ENCODE measurements at places on chromosomes 3 and 15.
A peak's percentile ranks its signal among the peaks of the same experiment; 100 is the strongest.

DNA sequence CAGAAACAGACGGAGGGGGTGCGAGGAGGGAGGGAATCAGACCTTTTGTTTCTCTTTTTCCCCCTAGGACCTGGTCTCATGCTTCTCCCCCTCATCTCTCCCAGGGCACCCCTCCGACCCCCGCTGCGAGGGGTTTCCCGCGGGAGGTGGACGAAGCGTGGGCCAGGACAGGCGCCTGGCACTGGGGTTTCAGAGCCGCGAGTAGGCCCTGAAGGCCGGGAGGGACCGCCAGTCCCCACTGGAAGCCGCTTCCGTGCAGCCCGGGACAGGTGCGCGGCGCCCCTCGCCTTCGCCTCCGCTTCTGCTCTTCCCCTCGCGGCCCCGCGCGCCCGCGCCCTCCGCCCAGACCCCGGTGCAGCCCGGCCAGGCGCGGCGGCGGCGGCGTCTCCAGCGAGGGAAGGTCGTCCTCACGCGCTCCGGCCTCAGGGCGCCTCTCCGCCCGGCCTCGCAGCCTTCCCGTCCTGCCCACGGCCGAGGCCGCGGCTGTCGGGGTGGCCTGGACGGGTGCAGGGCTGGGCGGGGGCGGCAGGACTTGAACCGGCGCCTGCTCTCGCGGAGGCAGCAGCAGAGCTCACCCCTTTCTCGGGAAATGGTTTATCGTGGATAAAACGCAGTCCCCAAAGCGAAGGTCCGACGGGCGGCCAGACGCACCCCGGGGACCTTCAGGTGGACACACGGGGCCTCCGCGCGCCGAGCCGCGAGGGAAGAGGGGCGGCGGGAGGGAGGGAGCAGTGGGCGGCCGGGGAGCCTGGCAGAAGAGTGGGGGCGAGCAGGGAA lies 31.5 kb upstream of the ADAMTS17 start:
- DNase-seq: no peak

GRCh38 chr3:27675287-27675686 lies 46.8 kb downstream of the EOMES start:
- DNase-seq: no peak

GRCh38 chr3:112333381-112334317 lies 693 bp downstream of the CD200 start:
- DNase-seq: no peak

DNA sequence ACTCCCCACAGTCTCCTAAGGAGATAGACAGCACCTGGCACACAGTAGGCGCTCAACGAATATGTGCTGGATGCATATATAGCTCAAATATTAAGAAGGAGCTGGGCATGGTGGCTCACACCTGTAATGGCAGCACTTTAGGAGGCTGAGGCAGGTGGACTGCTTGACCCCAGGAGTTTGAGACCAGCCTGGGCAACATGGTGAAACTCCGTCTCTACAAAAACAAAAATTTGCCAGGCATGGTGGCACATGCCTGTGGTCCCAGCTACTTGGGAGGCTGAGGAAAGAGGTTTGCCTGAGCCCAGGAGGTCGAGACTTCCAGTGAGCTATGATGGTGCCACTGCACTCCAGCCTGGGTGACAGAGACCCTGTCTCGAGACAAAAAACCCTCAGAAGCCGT lies 37.4 kb downstream of the UMPS start:
- no peak for DNase-seq

GRCh38 chr3:159787178-159787574 lies 201.5 kb upstream of the IL12A start:
- DNase-seq: no peak

- DNase-seq: no peak
These were observed 33.6 kb upstream of the PLSCR2 start for GRCh38 chr3:146502887-146503460.

GRCh38 chr15:52095597-52096262 lies 16.8 kb downstream of the BCL2L10 start:
- no peak for DNase-seq

- no peak for DNase-seq
These were observed 99.4 kb downstream of the XRN1 start for GRCh38 chr3:142348460-142348859.

GRCh38 chr3:2684046-2684445 lies 426.1 kb downstream of the IL5RA start:
- no peak for DNase-seq

DNA sequence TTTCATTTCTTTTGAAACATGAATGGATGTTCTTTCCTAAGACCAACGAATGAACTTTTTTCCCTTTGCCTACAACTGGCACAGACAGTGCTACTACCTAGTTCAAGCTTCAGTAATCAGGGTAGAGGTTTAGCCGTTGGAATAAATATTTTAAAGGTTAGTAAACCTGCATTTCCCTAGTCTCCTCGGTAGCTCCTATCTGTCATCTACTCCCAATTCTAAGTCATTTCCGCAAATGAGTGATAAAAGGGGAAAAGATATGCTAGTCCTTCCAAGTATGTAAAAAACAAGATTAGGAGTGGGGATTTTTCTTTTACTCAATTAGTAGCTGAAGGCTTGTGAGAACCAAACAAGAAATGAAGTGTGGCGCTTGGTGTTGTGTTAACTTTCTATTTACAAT lies 15.2 kb downstream of the SLTM start:
- no peak for DNase-seq

DNA sequence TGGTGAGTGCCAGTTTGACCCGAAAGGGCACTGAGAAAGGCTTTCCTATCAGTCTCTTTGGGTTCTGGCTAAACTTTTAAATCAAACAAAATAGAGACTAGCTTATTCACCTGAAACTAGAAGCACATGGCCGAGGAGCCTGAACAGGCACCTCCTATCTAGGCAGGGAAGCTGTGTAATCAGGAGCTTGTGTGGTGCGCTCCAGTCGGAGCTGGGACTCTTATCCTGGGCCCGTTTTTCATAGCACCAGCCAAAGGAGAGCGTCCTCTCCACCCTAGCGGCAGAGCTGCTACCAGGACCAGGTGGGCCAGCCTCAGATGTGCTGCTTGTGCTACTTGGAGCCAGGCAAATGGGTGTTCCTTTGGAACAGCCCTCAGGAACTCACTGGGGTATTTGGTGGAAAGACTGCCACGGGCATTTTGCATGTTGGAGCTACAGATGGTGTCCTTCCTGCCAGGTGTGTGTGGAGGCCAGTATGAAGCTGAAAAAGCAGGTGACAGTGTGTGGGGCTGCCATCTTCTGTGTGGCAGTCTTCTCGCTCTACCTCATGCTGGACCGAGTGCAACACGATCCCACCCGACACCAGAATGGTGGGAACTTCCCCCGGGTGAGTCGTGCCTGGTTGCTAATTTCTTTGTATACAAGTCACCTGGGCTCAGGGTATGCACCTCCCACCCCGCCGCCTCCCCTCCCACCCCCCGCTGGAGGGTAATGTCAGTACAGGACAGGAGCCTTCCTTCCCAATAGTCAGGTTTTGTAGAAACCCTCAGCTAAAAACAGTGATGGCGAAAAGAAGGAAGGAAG lies 833 bp downstream of the MAN2A2 start:
- no peak for DNase-seq

- peak; percentile 68 for DNase-seq
These were observed 976 bp upstream of the ABTB1 start for GRCh38 chr3:127671523-127672428.

GRCh38 chr15:89375093-89376005 lies 40.7 kb upstream of the POLG start:
- DNase-seq: no peak

DNA sequence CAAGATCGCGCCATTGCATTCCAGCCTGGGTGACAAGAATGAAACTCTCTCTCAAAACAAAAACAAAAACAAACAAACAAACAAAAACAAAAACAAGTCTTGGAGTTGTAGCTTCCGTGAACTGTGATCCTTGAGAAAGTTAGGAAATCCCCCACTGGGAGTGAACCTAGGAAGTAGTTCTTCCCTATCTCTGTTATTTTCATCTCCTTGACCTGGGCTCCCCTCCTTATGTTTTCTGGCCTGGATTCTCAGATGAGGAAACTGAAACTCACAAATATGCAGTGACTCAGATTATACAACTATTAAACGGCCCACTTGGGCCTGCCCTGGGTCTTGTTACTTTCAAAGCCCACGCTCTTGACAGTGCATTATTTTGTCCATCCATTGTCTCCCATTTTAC lies 29.7 kb downstream of the SAXO2 start:
- DNase-seq: no peak

GRCh38 chr3:53109891-53110771 lies 20.1 kb downstream of the RFT1 start:
- DNase-seq: peak; percentile 49

GRCh38 chr15:51796847-51797401 lies 32.5 kb upstream of the TMOD3 start:
- no peak for DNase-seq

DNA sequence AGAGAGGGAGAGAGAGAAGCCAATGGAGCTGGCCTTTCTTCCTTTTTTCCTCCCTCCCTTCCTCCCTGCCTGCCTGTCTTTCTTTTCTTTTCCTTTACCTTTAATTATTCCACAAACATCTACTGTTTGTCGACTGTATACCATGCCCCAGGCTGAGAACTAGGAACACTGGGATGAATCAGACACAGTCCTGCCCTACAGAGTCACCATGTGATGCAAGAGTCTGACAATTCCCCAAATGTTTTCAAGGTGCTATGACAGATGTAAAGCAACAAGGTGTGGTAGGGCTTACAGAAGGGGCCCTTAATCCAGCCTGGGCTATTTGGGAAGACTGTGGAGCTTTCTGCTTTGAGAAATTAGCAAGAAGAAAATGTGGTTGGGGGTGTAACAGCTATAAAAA lies 4.0 kb upstream of the SPSB4 start:
- no peak for DNase-seq
